ENCODE measurements at places on chromosomes 12 and 14. TPM values are rescaled to one million over a fixed set of nuclear protein-coding genes. Genes with fewer than 3 reads are reported as not detected.

DNA sequence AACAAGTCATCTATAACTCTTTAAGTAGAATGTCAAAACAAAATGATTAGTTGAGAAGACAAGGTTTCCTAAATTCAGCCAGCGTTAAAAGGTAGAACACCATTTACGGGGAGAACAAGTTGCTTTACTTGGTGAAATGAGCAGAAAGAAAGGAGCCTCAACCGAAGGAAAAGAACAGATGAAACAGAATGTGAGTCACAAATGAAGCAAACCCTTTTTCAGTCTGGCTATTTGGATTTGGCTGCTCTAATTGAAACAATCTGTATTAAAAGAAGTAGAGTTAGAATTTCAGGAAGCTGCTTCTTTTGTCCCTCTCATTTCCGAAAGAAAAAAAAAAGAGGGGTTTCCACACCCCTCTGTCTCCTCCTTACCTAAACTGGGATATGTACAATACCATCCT, 34.6 kb downstream of the CEP128 start:
- no peak for DNase-seq

GRCh38 chr12:11598900-11599299, 50.6 kb upstream of the ETV6 start:
- no peak for DNase-seq

GRCh38 chr14:104096318-104096717, 10.8 kb downstream of the ASPG start:
- DNase-seq = no peak

Gene GRIP1
- total RNA-seq = 9.1 TPM

DNA sequence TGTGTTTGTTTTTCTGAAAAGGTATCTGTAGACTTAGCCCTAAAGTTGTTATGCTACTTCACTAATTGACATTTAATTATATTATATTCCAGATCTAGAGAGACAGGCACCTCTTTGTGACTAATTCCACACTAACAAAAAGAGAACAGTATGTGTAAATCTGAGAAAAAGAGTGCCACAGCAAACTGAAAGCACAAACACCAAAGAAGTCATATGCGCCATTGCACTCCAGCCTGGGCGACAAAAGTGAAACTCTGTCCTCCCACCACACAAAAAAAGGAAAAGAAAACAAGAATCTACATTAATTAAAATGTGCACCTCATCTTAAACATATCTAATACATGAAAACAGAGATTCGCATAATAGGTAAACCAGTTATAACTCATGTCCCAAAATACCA, 4.4 kb upstream of the CSRNP2 start:
- DNase-seq = no peak

- no peak for DNase-seq
Measured at GRCh38 chr12:72274931-72275330, 2.8 kb downstream of the TRHDE start.

- no peak for DNase-seq
Measured at GRCh38 chr14:66005900-66006434, 480.2 kb upstream of the CCDC196 start.

DNA sequence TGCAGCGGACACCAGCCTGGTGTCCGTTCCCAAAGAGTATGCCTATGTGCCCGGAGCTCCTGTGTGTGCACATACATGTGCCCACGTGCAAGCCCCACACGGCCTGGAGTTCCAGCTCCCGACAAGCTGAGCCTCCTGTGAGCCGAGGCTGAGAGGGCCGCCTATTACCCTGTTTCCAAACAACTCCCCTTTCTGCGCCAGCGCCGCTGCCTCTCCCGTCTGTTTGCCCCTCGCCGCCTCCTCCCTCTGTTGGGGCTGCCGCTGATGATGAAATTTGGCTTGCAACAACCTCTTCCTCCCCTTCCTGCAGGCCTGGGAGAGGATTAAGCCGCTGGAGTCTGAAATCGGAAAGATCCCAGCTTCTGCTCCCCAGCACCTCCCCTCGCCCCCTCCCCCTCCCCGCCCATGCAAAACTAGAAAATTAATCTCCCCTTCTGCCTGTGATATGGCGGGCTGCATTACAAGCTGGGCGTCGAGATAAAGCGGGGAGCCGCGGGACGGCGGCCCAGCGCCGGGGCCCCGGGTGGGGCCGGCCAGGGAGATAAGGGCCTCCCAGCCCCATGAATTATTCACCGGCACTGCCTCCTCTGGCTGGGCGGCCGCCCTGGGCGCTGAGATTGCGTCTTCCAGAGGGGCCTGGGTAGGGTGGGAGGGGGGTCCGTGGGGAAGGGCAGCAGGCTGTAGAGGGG, 6.8 kb upstream of the ASIC1 start:
- DNase-seq = no peak

- DNase-seq = no peak
Measured at GRCh38 chr12:96431067-96431466, 30.8 kb upstream of the CDK17 start.

Gene PLA2G1B
- total RNA-seq = 1.2 TPM

Gene DTX1
- not detected for total RNA-seq

DNA sequence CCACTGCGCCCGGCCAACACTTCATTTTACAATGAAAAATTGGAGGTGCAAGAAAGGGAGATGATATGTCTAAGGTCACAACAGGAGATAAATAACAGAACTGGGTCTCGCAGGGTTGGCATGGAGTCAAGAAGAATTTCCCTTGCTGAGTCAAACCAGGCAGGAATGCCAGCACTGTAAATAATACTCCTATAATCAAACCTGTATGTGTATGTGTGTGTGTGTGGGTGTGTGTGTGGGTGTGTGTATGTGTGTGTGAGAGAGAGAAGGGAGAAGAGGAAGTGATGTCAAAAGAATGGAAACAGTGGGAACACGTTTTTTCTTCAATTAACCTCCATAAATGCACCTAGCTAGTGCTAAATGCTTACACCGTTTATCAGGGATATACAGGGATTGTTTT, 70.4 kb downstream of the TMEM116 start:
- DNase-seq = no peak

DNA sequence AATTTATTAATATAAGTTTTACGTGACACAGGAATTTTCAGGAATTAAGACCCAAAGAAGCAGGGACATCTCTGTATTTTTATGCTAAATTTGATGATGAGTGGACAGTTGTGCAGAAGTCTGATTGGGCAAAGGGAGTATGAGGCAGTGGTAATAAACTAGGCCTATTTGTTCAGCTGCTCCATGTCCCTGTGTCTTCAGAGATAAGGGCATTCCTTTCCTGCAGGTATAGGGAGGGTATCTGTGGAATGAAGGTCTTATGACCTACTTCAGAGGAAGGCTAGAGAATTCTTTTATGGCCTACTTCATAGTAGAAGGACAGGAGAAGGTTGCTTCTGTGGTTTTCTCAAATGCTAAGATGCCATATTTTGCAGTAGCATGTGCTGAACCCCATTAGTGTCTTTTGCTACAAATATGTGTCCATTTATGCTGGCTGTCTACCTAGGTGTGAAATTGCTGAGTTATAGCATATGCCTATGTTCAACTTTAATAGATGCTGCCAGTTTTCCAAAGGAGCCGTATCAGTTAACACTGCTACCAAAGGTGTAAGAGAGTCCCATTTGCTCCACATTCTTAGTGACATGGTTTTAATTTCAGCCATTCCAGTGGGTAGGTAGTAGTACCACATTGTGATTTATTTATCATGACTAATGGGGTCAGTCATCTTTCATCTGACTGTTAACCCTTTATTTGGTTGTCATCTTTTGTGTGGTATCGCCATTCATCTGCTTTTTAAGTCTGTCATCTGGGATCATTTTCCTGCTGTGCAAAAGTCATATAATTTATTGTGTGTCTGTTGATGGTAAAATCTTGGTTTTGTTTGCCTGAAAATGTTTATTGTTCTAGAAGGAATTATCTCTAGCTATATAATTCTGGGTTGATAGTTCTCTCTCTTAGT, 410.7 kb upstream of the RGS6 start:
- no peak for DNase-seq

DNA sequence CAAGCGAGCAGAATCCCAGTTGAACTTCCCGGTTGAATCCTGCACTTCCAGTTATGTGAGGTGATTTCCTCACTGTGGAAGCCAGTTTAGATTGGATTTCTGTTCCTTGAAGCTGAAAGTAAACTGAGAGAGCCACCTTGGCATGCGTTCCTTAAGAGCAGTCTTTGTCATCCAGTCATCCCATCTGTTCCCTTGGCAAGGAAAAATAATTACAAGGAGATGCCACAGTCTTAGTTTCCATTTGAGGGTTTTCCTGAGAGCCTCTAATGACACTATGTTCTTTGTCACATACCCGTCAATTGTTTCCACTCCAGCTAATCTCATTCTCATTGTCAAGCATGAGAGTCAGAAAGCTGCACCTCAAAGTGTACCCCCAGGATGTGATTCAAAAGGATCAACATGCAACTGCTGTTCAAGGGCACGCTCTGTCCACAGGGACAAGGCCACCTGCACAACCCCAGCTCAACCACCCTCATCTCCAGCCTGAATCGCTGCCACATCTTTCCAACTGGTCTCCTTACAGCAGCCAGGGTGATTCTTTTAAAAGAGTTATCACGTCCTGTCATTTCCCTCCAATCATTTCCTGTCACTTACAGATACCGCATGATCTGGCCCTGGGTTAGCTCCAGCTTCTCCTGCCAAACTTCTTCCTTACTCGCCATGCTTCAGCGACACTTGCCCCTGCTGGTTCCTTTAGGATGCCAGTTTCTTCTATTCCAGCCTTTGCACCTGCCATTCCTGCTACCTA, 18.0 kb upstream of the TCP11L2 start:
- DNase-seq = no peak

Gene MYH6
- not detected for total RNA-seq

DNA sequence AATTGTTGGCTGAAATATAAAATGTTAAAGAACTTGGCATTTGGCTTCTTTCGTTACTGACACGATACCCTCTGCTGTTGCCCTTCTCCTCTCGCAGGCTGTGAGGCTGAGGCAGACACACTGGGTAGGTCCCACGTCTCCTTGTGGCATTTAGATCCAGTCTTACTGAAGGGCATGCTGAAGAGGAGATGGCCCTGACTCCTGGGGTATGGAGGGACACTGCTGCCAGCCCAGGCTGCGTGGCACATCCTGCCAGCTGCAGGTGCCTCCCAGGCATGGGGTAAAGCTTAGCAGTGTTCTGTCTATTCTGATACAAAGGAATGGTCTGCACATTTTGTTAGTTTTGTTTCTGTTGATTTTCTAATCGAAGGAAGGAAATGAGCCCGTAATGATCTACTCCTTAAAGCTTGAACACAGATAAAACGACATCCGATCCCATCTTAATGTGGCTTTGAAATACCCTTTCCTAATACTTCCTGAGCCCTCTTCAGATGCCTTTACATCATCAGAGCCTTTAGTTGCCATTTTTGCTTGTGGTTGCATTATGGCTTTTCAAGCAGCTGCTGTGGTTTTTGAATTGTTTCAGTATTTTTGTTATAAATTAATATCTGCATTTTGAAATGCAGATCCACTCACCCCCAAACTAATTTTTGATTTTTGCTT, 61.1 kb downstream of the WDR20 start:
- no peak for DNase-seq

GRCh38 chr14:99740411-99740810, 52.8 kb upstream of the EML1 start:
- no peak for DNase-seq

Gene NUP37
- 24.6 TPM for total RNA-seq

Gene ITGB7
- 0.83 TPM for total RNA-seq

- DNase-seq = no peak
Measured at GRCh38 chr12:94736004-94736403, 85.6 kb upstream of the TMCC3 start.

DNA sequence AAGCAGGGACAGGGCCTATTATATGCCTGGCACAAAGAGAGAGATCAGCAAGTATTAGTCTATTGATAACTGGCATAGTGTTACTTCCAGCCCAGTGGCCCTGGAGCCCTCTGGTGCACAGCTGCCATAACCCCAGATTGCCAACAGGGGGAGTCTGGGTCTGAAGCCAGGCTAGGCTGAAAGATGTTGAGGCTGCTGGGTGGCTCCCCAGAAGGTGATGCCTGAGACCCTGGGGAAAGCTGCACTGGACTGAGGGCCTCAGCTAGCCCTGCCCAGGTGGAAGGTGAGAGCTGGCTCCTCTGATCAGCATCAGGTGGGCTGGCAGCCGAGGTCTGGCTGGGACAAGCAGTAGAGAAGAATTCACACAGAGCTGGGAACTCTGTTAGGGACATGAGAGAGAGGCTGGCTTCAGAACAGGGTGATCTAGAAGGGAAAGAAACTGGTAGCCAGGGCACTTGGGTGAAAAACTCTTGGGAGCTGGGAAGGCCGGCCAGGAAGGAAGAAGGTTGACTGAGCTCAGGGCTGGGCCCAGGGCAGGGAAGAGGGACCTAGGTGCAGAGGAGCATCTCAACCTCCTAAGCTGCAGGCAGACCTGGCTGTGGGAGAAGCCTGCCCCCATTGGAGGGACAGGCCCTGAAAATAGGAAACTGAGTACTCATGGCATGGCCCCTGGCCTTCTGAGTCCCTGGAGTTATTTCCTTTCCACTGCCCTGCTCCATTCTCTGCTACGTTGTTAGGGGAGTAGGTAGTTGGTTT, 3.9 kb downstream of the GZMH start:
- no peak for DNase-seq

GRCh38 chr14:22420598-22421186, 168.3 kb downstream of the DAD1 start:
- no peak for DNase-seq

Gene TAS2R7
- not detected for total RNA-seq

Gene SDR9C7
- not detected for total RNA-seq

Gene TTC9
- total RNA-seq = 0.99 TPM

DNA sequence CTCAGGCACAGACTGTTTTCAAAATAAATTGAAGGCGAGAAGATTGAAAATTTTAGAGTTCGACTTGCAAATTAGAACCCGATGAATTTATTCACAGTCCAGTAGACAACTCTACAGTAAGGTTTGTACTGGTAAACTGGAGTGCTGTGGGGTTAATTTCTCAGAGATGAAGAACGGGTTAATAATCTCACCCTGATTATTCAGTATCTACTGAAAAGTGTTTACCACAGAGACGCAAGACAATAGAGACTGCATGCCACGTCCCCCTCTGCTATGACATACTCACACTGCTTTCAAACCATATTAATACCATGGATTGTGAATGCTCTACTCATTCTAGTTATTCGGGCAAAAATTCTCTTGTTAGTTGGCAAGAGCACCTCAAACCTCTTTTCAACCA, 36.1 kb downstream of the CFL2 start:
- no peak for DNase-seq

Gene TIGAR
- 19.9 TPM for total RNA-seq

Gene NCOR2
- 381 TPM for total RNA-seq

Measured in osteocyte (in vitro differentiated cells).